DMS79 (cell line): ENCODE measurements at places on chromosomes 12 and 14.

- DNase-seq = no peak
Observed at GRCh38 chr12:93680006-93680405, 2.8 kb downstream of the CRADD start.

GRCh38 chr12:51126297-51126696 lies 42.9 kb upstream of the CSRNP2 start:
- no peak for DNase-seq

DNA sequence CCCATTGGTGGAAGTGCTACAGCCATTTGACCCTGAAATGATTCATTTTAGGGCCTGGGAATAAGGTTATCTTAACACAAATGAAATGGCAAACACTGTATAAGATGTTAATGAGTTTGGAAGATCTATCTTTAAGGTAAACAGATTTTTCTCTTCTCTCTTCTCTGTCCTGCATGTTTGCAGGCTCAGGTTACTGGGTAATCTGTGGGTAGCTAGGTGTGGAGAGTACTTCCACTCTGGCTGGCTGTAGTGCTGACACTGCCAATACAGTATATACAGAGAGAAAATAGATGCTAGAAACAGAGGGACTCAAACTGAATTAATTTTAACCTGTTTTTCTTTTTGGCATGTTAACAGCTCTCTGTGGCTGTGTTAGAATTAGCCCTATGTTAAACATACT lies 84.6 kb downstream of the SLC38A6 start:
- DNase-seq = peak; percentile 42

DNA sequence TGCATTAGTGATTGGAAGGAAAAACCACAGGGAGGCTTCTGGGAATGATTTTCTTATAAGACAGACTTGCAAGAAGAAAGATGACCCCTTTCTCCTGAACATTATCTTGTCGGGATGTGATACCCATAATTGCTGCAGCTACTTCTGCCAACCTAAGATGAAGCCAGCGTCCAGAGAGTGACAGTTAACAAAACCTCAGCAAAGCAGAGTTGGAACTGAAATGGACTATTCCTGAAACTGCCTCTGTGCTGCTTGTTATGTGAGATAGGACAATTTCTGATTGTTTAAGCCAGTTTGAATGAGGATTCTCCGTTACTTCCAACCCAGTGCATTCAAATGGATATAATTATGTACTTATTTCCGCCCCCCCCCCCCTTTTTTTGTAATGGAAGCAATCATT lies 204.5 kb downstream of the ERC1 start:
- no peak for DNase-seq

DNA sequence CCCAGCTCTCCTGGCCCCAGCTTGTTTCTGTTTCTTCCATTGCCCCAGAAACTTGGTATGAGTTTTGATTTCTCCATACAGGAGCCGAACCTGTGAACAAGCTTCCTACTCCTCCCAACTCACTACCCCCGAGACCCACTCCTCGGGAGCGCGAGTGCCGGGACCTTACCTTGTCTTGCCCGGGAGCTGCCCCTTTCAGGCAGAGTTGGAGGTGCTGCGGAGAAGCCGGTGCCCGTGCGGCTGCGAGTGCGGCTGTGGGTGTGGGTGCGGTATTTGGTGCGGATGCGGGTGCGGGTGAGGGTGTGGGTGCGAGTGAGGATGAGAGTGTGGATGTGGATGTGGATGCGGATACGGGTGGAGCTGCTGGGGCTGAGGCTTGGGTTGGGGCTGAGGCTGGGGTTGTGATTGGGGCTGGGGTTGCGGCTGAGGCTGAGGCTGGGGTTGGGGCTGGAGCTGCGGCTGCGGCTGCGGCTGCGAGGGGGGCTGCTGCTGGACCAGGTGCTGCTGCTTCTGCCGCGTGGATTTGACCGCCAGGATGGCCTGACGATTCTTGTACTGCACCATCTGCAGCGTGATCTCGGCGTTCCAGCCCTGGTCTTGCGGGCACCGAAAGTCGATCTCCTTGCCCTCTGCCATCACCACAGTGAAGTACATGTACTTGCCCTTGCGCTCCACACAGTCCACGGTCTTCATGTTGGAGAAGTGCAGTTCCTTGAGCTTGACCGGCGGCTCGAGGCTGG lies 1.1 kb downstream of the PHLDA1 start:
- DNase-seq = no peak

DNA sequence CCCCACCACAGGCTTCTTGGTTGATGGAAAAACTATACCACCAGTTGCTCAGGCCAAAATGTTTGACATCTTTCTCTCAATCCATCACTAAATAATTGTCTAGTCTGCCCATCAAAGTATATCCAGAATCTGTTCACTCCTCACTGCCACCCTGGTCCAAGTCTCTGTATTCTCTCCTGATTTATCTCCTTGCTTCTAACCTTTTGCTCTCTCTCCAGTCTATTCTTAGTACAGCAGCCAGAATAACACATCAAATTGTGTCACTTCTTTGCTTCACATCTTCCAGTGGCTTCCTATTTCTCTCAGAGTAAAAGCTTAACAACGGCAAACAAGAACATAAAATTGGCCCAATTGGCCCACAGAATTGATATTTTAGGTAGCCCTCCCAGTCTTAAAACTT lies 272.8 kb downstream of the IPO8 start:
- DNase-seq = no peak

DNA sequence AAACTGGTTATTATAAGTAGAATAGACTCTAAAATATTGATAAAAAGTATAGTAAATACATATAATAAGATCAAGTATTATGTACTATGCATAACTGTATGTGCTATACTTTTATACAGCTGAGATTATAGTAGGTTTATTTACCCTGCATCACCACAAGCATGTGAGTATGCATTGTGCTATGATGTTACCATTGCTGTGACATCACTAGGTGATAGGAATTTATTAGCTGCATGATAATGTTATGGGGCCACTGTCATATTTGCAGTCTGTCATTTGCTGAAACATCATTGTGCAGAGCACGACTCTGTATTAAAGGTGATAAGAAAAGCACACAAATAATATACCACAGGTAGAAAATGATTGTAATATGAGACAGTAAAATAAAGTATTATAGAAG lies 385.6 kb downstream of the ZFP36L1 start:
- DNase-seq = no peak

DNA sequence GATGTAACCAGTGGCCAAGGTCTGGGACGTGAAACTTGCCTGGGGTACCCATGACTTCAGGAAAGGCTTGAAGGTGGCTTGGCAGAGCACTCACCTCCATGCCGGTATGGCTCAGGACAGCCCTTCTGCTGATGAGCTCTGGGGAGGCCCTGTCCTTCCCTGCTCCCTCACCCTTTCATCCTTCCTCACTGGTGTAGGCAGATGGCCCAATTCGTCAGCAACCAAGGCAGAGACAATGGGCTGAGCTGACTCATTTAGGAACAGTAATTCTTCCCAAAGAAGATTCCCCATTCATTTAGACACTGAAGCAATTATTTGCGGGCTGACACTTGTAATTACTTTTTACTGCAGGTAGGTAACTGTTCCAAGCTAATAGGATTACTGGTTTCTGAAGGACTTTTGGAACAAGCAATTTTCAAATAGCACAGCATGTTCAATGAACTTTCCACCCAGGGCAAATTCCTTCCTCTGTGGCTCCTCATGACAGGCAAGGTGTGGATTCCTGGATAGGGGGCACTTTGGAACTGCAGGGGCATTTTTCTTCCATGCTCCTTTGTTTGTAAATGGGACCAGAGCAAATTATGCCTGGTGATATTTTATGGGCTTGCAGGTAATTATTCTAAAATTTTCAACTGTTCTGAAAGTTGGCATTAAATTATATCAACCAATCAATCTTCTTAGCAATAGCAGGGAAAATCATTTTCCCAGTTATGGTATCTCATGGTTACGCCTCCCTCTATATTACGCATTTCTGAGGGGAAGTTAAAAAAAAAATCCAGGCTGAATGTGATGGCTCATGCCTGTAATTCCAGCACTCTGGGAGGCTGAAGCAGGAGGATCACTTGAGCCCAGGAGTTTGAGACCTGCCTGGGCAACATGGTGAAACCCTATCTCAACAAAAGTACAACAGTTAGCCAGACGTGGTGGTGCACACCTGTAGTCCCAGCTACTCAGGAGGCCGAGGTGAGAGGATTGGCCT lies 24.1 kb upstream of the NRDE2 start:
- no peak for DNase-seq

- no peak for DNase-seq
Observed at GRCh38 chr14:104026024-104026423, 59.5 kb upstream of the ASPG start.

- DNase-seq = no peak
Observed at GRCh38 chr14:32607399-32607798, 278.3 kb downstream of the AKAP6 start.

DNA sequence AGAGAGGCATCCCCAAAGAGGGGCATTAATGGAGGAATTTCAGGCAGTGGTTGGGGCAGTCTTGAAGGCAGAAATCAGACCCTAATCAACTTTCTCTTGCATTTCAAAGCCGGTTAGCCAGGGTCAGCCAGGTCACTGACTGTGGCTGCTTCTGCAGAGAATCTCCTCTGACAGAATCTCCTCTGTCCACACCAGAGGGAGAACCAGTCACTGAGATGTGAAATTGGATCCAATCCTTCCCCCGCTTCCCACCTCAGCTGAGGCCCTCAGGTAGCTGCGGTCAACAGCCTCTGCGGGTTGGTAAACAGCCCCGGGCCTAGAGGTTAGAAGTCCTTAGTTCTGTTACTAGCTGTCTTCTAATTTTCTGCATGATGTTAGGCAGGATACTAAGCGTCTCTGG lies 39.8 kb upstream of the NUAK1 start:
- DNase-seq = no peak

DNA sequence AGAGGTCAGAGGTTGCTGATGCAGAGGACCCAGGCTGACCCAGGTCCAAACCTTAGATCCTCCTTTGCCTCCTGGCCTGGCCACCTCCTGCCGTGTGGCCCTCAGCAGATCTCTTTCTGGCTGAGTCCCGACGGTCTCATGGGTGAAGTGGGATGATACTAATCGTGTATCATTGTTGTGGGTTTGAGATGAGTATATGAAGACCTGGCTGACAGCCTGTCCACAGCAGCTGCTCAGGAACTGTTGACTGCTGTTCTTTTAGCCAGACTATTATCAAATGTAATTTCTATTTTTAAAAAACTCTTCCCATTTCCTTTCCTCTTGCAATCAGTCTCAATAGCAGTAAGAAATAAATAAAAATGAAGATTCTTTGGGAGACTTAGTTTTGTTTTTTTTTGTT lies 45.6 kb downstream of the ANKRD9 start:
- no peak for DNase-seq

DNA sequence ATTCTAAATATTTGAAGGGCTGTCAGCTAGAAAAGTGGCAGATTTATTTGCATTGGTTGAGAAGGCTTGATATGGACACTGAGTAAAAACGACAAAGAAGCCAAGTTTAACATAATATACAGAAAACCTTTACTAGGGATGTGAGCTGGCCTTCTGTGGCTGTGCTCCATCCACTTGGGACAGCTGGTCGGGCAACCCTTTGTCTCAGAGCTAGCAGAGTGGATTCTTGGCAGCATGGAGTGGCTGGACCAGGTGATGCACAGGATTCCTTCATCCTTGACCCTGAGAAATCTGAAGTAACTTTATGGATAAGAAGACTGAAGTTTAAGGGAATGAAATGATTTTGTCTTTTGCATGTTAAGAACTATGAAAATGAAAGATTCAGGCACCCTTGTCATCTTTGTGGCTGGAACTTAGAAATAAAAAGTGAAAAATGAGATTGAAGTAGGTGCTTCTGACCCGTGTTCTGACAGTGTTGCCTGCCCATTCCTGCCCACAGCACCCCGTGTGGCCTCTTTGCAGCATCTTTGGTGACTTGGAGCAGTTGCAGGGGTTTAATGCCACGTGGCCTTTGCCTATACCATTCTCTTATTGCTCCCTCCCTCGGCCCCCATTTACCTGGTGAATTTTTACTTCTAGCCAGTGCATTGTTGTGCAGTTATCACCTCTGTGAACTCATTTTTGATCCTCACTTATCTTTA lies 32.6 kb downstream of the PELI2 start:
- peak; percentile 58 for DNase-seq

DNA sequence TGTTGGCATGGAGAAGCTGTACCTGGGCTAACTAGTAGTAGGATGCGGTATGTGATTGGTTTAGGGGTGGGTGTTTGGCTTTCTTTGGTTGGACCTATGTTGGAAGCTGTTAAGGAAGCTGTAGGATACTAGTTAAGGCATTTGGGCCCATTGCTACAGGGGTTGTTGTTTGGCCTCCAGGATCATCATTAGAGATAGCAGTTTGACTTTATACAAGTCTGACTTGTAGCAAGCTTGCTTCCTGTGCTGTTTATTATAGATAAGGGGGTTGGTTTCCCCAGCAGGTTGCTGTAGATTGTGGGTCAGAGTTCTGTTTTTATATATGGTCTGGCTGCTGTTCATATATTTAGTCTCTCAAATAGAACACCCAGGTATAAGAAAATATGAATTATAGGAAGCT lies 1.4 kb upstream of the PRIM1 start:
- no peak for DNase-seq

GRCh38 chr12:2391740-2392331 lies 339.0 kb downstream of the CACNA1C start:
- DNase-seq = no peak
